Astrocyte of the spinal cord (primary cell): ENCODE measurements at places on chromosomes 6 and 20.

DNA sequence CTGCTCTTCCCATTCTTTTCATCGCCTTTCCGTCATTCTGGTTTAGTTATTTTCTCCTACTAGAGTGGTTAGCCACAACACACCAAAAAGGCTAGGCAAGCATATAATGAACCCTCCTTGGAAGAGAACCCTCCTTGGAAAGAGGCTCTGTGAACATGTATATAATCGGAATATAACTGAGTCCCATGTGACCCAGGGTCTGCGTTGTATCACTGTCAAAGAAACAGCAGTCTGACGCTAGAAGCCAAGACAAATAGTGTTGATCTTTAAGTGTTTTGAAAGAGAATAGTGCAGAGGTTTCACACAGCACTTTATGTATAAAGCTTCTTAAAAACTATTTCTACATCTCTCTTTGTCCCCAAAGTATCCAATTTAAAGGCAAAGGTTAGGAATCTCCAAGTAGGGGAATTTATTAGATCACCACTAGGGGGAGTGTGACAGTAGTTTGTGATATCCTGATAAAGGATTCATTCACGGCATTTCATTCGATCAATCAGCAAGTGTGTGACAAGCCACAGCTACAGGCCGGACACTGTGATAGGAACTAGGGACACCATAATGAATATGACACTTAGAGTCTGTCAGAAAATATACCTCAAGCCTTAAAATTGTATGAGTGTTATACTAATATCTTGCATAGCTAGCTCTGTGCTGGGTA, 395.3 kb downstream of the CD109 start:
- peak; percentile 52 for DNase-seq

GRCh38 chr6:161696801-161697200, 422.9 kb upstream of the AGPAT4 start:
- no peak for DNase-seq

DNA sequence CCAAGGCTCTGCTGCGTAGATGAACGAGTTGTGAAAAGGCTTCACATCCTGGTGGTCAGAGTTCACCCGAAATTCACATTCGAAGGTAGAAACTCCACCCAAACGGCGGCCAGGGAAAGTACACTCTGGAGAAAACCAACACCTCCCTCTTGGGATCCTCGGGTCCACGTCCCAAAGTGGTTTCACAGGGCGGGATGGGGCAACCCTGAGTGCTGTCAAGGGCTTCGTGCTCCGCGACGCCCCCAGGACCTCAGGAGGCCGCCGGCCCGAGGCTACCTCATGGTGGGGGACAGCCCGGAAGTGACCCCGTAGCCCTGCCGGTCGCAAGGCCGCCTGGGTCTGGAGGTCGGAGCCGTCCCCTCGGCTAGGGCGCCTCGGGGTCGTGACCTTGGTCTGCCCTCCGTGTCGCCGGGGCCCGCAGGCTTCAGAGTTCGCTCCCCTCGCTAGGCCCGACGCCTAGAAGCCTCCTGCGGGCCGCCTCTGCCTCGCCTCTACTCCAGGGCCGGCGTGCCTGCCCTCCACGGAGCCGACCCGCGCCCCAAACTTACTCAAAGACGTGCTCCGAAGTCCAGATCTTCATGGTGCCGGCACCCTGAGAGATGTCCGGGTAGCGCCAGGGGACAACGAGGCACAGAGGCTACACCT, at the start of gene PRELID3B:
PRELID3B (minus strand) TSS at position 636 of the 645 bp plus-strand sequence; CDS start at position 580, 56 bp downstream.
- no peak for DNase-seq

GRCh38 chr6:90460051-90460450, 126.8 kb downstream of the MAP3K7 start:
- DNase-seq, result no peak

GRCh38 chr6:8551386-8551785, 116.0 kb upstream of the SLC35B3 start:
- DNase-seq, result no peak

DNA sequence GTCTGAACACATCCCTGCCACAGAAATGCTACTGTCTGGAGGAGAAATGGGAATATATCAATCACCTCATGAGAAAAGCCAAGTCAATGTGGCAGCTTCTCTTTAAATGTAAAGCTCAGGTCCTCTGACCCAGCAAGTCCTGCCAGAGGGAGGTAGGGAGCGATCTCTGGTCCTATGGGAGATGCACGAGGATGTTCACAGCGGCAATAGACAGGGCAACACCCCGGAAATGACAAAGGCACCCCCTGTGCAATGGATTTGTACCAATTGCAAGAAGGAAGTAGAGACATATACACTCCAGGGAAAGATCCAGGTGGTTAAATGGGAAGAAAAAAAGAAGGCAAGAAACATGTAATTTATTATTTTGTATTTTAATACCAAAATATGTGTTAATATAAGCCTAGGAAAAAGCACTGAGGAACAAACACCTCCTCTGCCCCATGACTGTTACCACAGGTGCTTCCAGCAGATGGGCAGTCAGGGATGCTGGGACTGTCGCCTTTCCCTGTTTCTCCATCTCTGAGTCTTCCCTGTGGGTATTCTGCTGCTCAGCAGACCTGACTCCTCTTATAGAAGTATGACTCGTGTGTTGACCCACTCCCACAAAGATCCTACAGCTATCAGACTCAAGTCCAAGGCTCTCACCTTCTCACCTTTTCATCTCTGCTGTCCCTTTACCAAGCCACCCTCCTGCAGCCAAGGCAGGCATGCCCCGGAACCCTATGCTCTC, 20.8 kb downstream of the ATP9A start:
- DNase-seq, result no peak

DNA sequence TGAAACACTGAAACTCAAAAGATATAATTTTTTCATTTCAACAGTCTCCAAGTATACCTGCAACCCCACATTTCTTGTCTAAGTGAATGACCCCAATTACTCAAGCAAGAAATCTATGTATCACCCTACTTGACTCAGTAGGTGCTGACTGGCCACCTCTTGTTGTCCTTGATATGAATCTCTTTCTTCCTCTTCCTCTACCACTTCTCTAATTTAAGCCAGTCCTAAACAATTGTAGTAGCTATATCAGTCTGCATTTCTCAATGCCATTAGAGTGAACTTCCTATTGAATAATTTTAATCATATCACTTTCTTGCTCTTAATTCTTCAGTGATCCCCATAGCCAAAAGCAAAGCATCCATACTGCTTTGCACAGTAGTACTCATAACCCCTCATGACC, 93.2 kb downstream of the NKAIN2 start:
- no peak for DNase-seq

GRCh38 chr6:150695652-150696051, 96.0 kb downstream of the PLEKHG1 start:
- no peak for DNase-seq

DNA sequence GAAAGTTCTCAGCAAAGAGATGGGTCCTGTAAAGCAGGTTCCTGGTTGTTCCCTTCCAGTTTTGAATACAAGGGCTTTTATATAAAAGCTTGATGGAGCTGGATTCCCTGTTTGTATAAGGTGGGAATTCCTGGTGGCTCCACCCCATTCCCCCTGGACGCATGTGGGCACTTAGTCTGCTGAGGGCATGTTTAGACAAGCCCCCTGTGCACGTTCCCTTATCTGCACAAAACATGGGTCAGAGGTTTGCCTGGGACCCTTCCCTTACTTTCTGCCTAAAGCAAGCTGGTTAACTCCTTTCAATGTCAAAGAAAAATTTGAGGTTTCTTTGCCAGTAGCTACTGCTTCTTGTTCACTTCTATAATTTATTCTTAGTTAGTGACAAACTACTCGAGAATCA, 181.1 kb downstream of the BCKDHB start:
- no peak for DNase-seq

- DNase-seq, result peak; percentile 77
Observed at GRCh38 chr6:21003780-21004541, 469.7 kb downstream of the CDKAL1 start.

- no peak for DNase-seq
Observed at GRCh38 chr20:61942526-61942925, 123.2 kb downstream of the TAF4 start.

DNA sequence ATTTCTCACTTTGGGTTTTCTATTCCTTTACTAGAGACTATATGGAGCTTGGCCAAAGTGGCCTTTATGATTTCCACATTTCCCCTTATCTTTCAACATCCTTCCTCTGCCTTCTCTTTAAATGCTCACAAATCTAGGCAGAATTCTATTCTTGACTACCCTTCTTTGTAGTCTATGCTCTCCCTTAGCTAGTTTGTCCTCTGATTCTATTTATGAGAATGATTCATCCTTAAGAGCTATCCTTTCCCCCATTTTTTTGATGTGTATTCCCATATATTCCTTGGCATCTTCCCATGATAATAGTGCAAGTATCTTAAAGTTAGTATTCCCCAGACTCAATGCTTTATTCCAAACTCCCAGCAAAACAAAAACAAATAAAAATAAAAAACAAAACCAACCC, 53.1 kb downstream of the IL20RA start:
- no peak for DNase-seq

DNA sequence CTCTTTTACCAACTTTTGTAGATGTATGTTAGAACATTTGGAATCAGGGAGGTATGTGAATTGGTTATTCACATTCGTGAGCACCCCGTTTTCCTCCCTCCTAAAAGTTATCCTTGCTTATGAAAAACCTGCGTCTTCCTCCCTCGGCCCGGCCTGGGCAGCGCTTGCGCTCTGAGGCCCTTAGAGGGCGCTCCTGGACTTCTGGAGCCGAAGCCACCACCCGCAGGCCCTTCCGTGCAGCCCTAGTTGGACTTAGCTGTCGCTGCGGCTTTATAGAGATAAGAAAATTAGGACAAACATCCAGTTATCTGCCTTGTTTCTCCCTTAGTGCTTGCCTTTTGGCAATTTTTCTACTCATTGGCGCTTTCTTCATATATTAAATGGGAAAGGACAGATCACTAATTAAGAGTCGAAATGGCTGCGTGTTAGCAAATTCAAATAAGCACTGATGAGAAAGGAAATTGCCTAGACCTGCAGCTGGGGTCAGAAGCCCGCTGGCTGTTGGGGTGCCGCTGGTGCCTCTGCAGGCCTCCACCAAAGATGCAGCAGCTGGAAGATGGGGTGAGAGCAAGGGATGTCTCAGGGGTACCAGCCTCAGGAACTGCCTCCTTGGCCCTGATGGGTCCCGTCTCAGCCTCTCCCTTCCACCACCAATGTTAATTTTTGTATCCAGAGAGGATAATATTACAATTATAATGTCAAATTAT, 5.2 kb downstream of the FNDC1 start:
- peak; percentile 73 for DNase-seq

DNA sequence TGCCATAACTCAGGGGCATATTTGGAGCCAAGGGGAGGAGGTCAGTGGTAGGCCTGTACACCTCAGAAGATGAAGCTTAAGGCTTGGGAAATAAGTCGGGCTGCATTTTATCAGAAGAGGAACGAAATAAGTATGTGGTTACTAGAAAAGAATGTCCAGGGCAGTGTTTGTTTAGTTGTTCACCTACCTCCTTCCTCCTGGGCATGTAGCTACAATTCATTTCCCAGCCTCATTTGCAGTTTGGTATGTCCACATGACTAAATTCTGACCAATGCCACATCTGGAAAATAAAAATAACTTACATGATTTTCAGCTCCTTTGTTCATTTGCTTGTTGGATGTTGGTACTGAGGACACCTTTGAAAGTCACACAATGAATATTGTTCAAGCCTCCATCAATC, 294.5 kb upstream of the RGS17 start:
- peak; percentile 11 for DNase-seq

- no peak for DNase-seq
Observed at GRCh38 chr20:52622081-52622480, 350.1 kb upstream of the TSHZ2 start.

DNA sequence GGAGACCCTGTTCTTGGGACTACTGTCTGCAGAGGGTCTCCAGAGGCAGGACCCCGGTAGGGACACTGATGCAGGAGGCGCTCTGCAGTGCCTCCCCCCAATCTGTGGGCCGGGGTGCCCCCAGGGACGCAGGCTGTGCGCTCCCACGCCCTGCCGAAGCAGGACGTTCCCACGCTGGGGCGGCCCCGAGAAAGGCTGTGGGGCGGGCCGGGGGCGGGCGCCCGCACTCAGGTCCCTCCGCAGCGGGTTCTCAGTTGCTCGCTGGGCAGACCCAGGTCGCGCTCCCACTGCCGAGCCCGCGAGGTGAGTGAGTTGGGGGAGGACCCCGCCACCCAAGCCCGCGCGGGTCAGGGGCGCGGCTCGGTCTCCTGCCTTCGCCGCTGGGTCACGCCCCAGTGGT, at the start of gene COX4I2:
COX4I2 (plus strand) TSS at position 253 of the 400 bp plus-strand sequence. CDS start 1,106 bp downstream, outside the sequence.
- DNase-seq, result no peak

- DNase-seq, result no peak
Observed at GRCh38 chr6:160069050-160069454, 52.6 kb upstream of the SLC22A1 start.

DNA sequence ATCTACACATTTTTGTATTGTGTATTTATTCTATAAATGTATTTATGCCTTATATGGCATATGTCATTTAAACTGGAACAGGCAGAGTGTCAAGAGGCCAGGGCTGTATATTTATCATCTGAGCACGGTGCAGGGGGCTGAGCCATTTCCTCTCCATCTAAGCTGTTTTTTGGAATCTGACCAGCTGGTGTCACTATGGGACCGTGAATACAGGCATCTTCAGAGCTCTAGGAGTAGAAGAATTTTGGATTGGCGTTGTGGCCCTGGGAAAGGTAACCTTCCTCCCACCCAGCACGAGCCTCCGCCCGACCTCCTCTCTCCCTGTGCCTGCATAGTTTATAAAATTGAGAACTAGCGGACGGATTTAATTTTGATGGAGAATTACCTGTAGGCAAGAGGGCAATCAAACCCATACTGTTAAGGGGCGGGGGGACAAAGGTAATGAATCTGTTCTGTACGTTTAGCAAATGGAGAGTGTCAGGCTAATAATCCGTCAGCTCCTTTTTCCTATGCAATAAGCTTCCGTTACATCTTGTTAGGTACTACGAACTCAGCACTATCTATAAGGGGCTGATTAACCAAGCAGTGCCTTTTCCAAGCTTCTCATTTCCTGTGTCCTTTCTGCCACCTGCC, 29.0 kb upstream of the EEF1E1 start:
- peak; percentile 64 for DNase-seq

GRCh38 chr6:138555421-138555988, 56.2 kb upstream of the NHSL1 start:
- peak; percentile 45 for DNase-seq

DNA sequence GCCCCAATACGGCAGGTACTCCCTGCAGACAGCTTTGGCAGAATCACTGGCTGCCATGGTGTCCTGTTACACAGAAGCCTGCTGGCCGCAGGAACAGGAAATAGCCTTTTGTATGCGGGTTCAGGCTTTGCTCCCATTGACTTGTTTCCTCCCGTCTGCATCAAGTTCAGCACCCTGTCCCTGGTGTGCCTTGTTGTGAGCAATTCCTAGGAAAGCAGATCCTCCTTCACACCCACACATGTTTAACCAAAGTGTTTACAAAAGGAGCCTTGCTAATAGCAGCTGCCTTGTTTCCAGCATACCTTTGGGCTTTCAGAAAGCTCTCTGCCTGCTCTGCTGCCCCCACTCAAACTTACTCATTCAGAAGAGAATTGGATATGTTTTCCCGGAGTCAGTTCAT, 127.2 kb upstream of the SUPT3H start:
- DNase-seq, result peak; percentile 81
